Prostate gland (tissue), 2 donors: ENCODE measurements at places on chromosomes 11 and 22. TPM values are rescaled to one million over a fixed set of nuclear protein-coding genes. Genes with fewer than 3 reads are reported as not detected.

- no peak for DNase-seq
Measured at GRCh38 chr11:80441821-80442220, 1001.0 kb upstream of the TENM4 start.

GRCh38 chr22:24247011-24247507 is 2.2 kb upstream of the GGT5 start:
- DNase-seq = no peak

The MUC2 gene
- 0.11 TPM for total RNA-seq

- no peak for DNase-seq
Measured at GRCh38 chr22:20536590-20537324, 29.3 kb downstream of the MED15 start.

DNA sequence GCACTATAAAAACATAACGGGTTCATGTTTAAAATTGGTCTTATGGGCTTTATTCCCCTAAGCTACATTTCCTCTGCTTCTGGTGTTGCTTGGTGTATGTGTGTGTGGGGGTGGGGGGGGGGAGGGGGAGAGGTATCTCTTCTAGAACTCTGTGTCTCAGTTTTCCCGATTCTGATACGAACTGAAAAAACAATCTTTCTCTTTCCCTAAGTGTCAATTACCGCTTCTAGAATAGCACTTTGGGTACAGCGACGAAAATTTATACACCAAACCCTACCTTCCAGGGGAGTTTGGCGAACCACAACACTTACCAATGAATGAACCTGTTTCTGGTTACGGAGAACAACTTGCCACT is 636 bp downstream of the NUP160 start:
- no peak for DNase-seq

GRCh38 chr11:66365711-66366619 is 5.6 kb downstream of the SLC29A2 start:
- no peak for DNase-seq
